Jurkat, Clone E6-1 (cell line): ENCODE measurements at places on chromosomes 4 and X.

DNA sequence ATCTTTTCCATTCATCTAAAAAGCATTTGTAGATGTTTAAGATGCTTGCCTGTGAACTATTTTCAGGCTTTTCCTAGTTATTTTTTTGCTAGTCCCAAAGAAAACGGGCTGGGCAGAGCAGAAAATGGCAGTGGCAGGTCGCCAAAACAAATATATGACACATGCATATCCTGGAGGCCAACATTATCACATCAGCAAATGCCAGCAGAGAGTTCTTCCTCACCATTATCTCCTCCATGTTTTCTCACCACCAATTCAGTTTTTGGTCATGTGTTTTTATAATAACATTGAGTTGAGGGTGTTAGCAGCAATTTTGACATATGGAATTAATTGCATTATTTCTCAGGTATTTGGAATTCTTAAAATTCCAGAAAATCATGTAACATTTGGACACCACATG lies 97.9 kb upstream of the EOLA2 start:
- DNase-seq, result no peak

- DNase-seq, result no peak
Measured at GRCh38 chr4:985123-985830, 1.6 kb upstream of the IDUA start.

DNA sequence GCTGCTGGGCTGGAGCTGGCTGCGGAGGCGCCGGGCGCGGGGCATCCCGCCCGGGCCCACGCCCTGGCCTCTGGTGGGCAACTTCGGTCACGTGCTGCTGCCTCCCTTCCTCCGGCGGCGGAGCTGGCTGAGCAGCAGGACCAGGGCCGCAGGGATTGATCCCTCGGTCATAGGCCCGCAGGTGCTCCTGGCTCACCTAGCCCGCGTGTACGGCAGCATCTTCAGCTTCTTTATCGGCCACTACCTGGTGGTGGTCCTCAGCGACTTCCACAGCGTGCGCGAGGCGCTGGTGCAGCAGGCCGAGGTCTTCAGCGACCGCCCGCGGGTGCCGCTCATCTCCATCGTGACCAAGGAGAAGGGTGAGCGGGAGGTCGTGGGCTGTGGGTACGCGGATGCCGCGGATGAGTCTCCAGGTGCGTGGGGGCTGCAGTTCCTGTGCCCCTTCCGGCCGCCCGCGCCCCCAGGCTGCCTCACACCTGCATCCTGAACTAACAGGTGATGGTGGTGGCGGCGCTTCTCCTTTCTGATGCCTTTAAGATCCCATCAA lies 499 bp downstream of the CYP2U1 start:
- peak; percentile 60 for DNase-seq

- peak; percentile 41 for DNase-seq
Measured at GRCh38 chr4:147707892-147708672, 23.8 kb upstream of the ARHGAP10 start.

- no peak for DNase-seq
Measured at GRCh38 chr4:164846566-164846965, 30.4 kb upstream of the APELA start.

- no peak for DNase-seq
Measured at GRCh38 chr4:16207409-16207808, 18.9 kb downstream of the TAPT1 start.

GRCh38 chr4:46389301-46389775 lies 590 bp downstream of the GABRA2 start:
- no peak for DNase-seq

DNA sequence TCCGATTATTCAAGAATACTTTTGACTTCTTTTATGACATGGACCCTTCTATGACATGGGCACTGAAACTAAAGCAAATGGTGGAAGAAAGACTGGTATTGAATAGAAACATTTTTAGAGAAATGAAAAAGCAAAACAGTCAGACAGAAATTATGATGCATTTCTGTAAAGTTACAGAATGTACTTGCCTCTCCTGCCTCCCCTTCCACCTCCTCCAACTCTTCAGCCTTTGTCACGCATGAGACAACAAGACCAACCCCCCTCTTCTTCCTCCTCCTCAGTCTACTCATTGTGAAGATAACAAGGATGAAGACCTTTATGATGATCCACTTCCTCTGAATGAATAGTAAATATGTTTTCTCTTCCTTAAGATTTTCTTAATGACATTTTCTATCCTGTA lies 46.3 kb upstream of the HUWE1 start:
- no peak for DNase-seq

DNA sequence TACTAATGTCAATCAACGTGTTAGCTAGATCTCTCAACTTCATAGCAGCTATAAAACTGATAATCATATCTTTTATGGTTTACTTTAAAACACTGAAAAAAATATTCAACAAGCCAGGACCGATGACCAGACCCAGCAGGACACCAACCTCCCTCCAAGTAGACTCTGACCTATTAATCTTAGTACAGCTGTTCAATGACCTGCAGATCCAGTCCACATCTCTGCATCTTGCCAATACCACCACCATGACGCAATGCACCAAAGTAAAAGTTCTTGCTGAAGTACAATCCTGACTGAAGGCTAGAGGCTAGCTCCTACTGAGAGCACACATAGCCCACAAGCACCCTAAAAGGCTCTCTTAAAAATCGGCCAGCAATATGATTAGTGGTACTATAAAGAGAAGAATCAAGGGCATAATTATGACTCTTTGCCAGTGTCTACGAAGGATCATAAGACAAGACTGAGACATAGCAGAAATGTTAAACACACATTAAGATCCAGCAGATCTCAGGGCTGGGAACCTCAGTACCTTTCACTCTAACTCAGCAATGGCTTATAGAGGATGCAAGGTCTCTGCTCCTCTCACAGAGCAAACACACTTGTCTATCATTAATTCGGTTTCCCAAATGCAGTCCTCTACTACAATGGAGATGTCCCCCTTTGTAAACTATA lies 7.6 kb downstream of the MED14 start:
- no peak for DNase-seq

- no peak for DNase-seq
Measured at GRCh38 chr4:24770667-24771066, 24.7 kb upstream of the SOD3 start.

GRCh38 chr4:146244496-146244895 lies 30.2 kb downstream of the REELD1 start:
- no peak for DNase-seq

DNA sequence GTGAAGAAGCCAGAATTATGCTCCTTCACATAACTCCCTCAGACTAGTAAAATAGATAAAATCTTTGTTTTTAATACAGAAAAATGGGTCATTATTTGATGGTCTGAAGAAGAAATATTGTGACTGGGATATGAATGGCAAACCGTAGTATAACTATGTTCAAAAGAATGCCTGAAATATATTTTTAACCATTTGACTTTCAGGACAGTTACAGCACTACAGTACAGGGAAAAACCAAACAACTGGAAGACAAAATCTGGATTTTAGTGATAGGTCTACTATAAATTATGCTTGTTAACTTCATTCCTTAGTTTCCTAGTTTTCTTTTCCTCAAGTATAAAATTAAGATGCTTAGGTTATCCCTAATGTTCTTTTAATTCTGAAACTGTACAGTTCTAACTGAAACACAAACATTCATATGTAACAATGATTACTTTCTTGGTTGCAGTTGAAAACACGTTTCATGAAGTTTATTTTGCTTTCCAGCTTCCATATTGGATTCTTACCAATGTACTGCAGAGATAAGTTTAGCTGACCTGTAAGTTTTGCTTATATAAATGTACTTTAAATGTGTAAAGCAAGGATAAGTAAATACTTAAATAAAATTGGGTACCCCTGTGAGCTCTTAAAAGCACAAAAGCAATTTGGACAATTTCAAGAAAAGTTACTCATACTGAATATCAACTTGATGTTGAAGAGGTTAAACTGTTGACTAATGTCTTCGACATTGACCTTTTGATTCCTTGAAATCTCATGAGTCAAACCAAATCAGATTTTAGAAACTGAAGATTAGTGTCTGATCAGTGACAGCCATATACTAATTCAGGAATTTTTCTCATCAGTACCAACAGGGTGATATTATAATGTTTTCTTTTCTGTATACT lies 895 bp downstream of the AFP start:
- no peak for DNase-seq

DNA sequence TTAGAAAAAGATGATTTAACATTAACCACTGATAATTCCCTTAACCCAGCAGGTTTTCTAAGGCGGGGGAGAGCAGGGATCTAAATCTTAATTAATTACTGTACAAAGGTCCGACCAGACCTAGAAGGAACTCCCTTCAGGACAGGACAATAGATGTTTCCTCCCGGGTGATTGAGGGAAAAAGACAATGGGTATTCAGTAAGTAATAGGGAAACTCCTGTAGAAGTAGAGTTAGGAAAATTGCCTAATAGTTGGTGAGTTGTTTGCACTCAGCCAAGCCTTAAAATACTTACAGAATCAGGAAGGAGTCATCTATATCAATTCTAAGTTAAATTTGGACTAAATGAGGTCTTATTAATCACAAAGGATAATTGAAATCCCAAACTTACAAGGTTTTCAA lies 5.8 kb upstream of the SRD5A3 start:
- no peak for DNase-seq

GRCh38 chr4:16583764-16584163 lies 314.7 kb downstream of the LDB2 start:
- DNase-seq, result no peak

DNA sequence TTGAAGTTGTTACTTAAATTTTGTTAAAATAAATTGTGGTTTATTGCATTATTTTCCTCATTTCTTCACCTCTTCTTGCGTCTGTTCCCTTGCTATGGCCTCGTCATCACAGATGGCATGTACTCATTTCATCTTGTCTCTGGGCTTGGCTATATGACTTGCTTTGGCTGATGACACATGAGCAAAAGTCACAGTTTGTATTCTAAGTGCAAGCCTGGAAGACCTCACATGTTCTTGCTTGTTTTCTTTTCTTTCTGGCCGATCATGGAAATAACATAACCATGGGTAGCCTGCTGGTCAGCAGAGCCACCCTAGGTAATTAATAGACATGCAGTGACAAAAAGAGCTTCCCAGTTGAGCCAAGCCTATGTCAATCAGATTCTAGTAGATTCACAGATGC lies 527.9 kb downstream of the SPRY1 start:
- no peak for DNase-seq

DNA sequence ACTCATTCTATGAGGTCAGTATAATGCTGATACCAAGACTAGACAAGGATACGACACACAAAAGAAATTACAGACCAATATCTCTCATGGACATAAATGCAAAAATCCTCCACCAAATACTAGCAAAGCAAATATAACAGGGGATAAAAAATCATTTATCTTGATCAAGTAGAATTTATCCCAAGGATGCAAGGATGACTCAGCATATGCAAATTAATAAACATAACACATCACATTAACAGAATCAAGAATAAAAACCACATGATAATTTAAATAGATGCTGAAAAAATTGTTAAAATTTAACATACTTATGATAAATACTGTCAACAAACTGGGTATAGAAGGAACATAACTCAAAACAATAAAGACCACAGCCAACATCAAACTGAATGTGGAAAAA lies 69.4 kb upstream of the GABRA2 start:
- no peak for DNase-seq

- no peak for DNase-seq
Measured at GRCh38 chrX:136446208-136446607, 41.5 kb upstream of the BRS3 start.

DNA sequence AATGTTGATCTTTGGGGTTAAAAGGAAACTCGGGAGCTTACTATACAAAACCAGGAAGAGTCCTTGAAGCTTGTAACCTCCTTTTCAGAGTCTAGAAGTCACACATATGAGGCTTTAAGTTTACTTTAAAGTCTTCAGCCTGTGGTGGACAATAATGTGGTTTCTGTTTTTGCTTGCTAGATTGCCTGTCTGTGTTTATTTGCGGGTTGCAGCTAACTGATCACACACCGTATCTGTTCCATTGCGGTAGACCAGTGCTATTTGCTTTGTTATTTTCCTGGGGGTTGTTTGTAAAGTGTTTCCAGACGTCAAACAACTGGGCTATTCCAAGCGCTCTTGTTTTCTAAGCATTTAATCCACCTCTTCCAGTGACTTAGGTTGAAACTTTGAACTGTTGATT lies 143.0 kb upstream of the GYPA start:
- no peak for DNase-seq

DNA sequence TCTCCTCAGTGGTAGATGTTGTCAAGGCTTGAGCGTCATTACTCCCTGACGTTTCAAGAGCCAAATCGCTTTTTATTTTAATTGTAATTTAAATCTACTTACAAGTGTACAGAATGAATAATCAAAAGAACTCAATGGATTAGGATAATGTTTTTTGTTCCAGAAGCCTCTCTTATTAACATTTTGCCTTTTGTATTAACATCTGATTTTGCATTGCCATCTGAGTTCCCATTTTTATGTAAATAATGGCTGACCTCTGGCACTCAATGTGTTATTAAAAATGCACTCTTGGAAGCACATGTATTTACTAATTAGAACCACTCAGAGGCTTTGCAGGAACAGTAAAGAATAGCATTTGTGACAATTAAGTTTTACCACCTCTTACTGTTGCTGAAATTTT lies 411.0 kb downstream of the EPHA5 start:
- DNase-seq, result no peak
